T-helper 17 cell (primary cell): ENCODE measurements at places on chromosomes 3 and 15. TPM values are rescaled to one million over a fixed set of nuclear protein-coding genes. Genes with fewer than 3 reads are reported as not detected.

Gene GOLGA8H
- not detected for total RNA-seq

Gene SH2D7
- total RNA-seq = not detected

Gene ILDR1
- not detected for total RNA-seq

Gene NANOGP8
- total RNA-seq = not detected

Gene HTR3E
- total RNA-seq = not detected

Gene FGD5
- total RNA-seq = not detected

Gene VGLL4
- 18.7 TPM for total RNA-seq

Gene CCR1
- total RNA-seq = 0.47 TPM

- no peak for DNase-seq
Observed at GRCh38 chr3:71103430-71103921, 480.1 kb downstream of the FOXP1 start.

DNA sequence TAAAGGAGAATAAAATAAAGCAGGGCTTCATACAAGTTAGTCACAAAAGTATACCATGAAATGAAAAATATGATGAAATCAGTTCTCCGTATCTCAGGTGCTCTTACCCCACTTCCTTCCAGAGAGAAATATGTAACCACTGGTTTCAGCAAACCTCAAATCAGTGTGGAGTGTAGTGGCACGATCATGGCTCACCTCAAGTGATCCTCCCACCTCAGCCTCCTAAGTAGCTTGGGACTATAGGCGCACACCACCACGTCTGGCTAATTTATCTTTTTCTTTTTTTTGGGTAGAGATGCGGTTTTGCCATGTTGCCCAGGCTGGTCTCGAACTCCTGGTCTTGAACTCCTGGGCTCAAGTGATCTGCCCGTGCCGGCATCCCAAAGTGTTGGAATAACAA lies 24.2 kb downstream of the DENND4A start:
- DNase-seq = no peak

DNA sequence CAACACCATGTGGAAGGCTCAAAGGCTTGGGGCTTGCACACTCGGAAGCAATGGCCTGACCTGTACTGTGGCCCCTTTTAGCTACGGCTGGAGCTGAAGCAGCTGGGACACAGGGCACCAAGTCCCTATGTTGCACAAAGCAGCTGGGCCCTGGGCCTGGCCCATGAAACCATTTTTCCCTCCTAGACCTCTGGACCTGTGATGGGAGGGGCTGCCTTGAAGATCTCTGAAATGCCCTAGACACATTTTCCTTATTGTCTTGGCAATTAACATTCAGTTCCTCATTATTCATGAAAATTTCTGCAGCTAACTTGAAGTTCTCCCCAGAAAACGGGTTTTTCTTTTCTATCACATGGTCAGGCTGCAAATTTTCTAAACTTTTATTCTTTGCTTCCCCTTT lies 85.6 kb upstream of the ALDH1A3 start:
- DNase-seq = no peak

DNA sequence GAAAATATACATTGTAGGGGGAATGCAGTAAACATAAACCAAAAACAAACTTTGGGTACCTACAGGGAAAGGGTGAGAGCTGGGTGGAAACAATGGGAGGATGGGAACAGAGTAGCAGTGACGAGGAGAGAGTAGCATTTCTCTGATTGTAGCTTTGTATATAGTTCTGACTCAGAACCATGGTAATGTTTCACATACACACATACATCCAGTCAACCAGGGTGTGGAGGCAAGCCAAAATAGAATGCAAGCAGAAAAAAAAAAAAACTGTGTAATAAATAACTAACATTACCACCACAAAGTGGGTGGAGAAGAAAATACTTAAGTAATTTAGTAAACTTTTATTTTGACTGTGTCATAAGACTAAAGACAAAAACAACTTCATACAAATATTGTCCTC lies 27.2 kb downstream of the BCL2A1 start:
- no peak for DNase-seq

- DNase-seq = no peak
Observed at GRCh38 chr15:58374147-58374546, 57.6 kb upstream of the LIPC start.

DNA sequence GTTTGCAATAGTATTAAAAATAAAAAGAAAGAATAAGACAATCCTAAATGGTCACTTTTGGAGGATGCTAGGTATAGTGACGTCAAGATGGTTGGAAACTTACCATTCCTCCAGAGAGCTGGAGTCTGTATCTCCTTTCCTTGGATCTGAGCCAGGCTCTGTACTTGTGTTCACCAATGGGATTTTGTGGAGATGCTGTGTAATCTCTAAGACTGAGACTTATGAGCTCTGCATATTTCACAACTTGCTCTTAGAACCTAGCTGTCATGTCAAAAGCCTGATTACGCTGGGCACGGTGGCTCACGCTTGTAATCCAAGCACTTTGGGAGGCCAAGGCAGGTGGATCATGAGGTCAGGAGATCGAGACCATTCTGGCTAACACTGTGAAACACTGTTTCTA lies 126.8 kb upstream of the CLSTN2 start:
- DNase-seq = no peak

GRCh38 chr3:67389176-67389575 lies 265.2 kb downstream of the SUCLG2 start:
- no peak for DNase-seq

DNA sequence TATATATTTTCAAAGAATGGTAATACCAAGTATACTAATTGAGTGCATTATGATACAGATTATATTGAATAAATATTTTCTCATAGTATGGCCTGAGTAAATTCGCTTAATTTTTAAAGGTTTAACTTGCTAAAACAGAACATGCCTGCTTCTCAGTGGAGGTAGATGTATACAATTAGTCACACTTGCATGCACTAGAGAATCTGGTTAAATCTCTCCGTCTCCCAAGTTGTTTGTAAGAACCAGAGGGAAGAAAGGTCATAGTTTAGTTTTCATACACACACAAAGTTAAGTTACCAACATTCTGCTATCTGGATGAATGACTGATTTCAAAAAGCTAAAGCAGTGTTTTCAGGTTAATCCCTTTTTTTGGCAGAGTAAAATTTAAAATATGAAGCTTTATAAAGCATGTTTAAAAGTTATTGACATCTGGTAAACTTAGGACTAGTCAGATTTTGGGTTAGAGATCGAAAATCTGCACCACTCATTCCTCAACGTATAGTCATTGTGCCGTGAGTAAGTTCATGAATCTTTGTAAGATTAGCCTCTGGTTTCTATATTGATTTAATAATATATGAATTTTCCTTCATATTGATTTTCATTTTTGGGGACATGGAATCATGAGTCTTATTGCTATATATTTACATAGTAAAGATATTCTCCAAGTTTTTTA lies 117.6 kb upstream of the SAMMSON start:
- no peak for DNase-seq

DNA sequence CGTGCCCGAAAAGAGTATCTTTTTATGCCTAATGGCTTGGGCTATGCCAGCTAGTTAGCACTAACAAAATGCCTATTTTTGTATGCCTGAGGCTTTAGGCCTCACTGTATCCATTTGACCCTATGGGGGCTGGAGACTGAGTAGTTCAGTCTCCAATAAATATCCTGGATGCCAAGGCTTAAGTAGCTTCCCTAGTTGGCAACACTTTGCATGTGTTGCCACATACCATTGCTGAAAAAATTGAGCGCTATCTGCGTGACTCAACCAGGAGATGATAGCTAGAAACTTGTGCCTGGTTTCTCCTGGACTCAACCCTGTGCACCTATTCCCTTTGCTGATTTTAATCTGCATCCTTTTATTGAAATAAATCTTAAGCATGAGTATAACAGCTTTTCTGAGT lies 58.4 kb upstream of the ATP2C1 start:
- DNase-seq = no peak

GRCh38 chr3:11140030-11140712 lies 14.1 kb upstream of the HRH1 start:
- no peak for DNase-seq

GRCh38 chr15:82647835-82648256 lies 683 bp upstream of the CPEB1 start:
- DNase-seq = no peak

DNA sequence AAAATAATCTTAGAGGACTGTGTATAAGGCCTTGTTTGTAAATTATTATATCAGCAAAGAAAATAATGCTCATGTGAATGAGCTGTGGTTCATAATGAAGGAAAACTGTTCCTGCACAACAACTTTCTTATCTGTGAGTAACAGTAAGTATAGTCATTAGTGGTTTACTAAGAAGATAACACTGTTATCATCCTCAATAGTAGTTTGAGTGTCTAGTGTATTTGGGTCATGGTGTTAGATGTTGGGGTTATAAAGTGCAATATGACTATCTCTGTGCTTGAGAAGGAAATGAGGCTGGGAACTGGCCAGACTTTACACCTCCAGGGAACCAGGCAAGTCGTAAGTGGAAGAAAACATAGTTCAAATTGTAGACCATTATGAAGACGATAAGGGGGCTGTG lies 15.6 kb downstream of the VPS8 start:
- no peak for DNase-seq

GRCh38 chr15:36544518-36545466 lies 34.6 kb upstream of the CDIN1 start:
- no peak for DNase-seq

DNA sequence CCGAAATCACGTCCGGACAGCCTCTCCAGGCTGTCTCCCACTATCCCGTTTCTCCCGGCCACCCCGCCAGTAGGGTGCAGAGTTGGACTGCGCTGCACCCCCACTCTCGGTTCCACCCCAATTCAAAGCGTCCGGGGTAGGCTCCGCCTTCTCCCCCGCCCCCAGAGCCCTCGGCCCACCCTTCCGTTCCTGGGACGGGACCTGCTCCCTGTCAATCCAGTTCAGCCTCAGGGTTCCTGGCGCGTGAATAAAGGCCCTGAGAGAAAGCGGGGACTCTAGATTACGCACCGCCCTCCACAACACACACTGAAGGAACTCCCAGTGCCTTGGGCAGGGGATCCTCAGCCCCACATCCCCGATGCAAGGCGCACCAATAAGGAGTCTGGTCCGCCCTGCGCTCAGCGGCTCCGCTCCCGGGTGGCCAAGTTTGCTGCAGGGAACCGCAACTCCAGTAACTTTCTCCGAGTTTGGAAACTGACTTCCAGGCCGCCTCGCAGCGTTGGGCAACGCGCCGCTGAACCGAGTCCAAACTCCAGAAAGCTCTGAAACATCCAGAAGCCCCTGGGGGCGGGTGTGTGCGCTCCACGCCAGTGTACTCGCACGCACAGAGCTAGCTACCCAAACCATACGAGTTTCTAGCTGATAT lies 1.9 kb downstream of the ADAMTS9 start:
- DNase-seq = no peak

DNA sequence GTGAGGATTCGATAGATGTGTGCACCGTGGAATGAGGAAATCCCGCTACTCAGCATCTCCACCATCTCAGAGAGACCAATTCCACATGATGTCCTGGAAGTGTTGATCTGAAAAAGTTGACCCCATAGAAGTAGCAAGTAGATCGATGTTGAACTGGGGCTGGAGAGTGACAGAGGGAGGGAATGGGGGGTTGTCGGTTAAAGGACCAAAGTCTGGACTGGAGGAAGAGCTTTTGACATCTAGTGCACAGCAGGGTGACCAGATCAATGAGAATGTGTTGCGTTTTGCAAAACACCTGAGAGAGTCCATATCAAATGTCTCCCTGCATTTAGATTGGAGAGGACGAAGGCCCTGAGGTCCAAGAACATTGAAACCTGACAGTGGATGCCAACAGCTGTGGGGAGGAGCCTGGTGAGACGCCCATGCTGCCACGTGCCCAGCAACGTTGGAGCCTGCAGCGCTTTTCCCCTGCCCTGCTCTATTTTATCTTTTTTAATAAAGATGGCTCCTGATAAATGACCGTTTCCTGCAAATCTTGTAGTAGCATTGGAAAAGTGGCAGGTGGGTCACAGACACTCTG lies 30.1 kb upstream of the RPL32 start:
- DNase-seq = no peak

- DNase-seq = no peak
Observed at GRCh38 chr3:48440590-48440958, 517 bp downstream of the TMA7 start.

DNA sequence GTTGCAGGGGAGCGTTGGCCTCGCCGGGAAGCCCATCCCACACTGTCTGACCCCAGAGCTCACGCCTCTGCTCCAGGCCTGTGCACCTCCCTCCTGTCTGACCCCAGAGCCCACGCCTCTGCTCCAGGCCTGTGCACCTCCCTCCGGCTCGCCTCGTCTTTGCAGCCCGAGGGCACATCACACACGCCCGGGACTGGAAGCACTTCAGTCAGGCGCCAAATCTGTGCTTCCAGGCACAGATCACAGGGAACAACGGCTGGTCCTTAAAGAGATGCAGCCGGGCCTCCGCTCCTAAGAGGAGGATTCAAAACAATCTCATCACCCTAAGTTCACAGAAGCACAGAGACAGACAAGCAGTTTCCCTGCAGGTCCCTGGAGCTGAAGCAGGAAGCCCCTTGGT lies 103.0 kb upstream of the RPL32 start:
- no peak for DNase-seq

DNA sequence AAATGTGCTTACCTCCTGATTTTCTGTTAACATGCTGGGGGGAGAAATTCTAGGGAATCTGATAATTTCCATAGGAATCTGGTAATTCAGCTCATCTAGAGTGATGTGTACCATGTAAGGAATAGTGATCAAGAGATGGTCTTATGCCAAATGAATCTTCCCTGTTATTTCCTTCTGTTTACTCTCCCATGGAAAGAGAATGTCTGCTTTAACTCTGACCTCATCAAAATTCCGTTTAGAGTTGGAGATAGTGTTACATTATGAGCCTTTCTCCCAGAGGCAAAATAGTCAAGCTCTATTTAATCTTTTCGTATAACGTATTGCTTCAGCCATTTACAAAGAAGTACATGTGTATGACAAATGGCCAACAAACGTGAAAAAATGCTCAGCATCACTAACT lies 76.6 kb downstream of the ARHGEF26 start:
- no peak for DNase-seq
